Right ventricle myocardium inferior (tissue), 1 donor: ENCODE measurements at places on chromosomes 4 and X. TPM values are rescaled to one million over a fixed set of nuclear protein-coding genes. Genes with fewer than 3 reads are reported as not detected.

Gene MAP7D2
- 0.78 TPM for total RNA-seq

GRCh38 chrX:155263854-155264628, at the start of gene RAB39B:
RAB39B (minus strand) TSS chrX:155264491; CDS start chrX:155264288, 203 bp downstream.
- DNase-seq, result peak; percentile 84

DNA sequence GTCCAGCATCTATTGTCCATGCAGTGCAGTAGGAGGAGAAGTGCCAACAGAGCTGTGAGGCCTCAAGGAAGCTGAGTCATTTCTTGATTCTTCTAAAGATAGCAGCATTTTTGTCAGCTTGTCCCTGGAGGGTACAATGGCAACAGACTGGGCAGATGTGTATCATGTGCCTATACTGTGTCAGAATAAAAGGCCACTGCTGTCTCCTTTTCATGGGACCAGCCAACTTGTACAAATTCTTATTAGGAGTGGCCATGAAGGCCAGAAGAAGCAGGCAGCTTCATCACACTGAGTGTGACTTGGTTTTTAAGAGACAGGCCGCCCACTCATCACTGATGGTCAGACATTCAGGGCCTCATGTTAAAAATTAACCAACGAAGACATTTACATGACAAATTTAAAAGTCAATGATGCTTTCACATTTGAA, 185.0 kb upstream of the FAM241A start:
- no peak for DNase-seq

Gene RPS6KA3
- 34.8 TPM for total RNA-seq

- DNase-seq, result no peak
These were observed 4.5 kb downstream of the ACSL1 start for GRCh38 chr4:184821242-184821641.

- no peak for DNase-seq
These were observed 54.3 kb upstream of the CAMK2D start for GRCh38 chr4:113815826-113816225.

Gene SLC9B1
- 0.95 TPM for total RNA-seq

DNA sequence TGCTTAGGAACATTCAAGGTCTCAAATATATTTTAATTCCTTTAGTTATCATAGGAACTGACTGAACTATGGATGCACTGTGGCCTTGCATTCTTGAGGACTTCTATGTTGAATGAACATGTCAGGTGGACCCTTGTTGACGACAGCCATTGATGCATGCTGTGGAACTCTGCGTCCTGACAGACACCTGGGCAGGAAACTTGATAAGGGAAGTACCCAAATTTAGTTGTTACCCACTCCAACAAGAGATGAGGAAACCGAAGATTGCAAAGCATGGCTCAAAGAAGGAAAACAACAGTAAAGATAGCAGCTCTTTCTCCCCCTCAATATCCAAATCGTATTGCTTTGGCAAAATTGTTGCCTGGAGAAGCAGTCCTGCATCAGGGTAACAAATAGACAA, 540.0 kb upstream of the NR3C2 start:
- DNase-seq, result no peak

DNA sequence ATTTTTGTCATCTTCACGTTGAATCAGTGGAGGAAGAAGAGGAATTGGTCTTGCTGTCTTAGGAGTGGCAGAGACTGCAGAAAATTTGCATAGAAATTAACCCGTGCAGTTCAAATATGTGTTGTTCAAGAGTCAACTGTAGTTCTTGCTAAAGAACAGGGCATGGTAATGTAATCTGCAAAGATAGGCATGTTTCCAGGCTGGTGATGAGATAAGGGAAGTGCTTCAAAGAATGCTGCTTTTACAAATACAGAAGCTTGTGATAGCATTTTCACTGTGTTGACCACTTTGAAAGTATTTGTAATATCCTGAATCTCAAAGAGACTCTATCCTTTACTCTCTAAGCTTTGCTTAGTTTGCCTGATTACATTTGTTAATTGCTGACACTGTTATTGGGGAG, 60.1 kb downstream of the PRRG1 start:
- DNase-seq, result no peak

- no peak for DNase-seq
These were observed 69.6 kb downstream of the HOPX start for GRCh38 chr4:56611501-56611900.

DNA sequence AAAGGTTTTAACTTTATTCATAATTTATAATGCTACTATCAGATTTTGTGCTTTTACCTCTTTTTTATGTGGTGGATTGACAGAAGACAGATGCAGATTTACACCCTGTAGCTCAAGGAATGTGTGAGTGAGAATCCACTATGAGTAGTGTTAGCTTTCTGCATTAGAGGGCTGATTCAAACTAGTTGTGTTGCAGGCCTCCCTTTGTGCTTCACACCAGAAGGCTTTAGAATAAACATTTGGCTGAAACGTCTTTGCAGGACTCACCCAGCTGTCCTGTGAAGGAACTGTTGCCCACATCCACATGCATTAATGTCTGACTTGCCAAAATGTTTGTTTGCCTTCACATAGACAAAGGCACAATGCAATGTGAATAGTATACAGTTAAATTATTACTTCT, 127.0 kb downstream of the PCDH7 start:
- no peak for DNase-seq

DNA sequence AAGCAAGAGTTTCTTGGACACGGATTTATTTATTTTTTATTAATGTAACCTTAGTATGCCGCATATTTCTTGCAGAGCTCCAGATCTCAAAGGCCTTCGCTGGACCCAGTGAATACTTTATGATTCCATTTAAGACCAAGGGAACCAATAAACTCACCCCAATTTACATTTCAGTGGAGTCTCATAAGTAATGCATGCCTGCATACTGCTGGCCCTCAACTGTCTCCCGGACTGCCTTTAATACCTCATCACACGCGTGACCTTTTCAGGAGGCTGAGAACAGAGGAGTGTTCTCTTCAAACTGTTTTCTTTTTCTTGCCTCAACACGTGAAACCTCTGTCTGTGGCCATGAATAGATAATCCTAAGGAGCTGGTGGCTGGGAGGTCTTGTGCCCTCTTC, 240.9 kb downstream of the STIM2 start:
- DNase-seq, result no peak

DNA sequence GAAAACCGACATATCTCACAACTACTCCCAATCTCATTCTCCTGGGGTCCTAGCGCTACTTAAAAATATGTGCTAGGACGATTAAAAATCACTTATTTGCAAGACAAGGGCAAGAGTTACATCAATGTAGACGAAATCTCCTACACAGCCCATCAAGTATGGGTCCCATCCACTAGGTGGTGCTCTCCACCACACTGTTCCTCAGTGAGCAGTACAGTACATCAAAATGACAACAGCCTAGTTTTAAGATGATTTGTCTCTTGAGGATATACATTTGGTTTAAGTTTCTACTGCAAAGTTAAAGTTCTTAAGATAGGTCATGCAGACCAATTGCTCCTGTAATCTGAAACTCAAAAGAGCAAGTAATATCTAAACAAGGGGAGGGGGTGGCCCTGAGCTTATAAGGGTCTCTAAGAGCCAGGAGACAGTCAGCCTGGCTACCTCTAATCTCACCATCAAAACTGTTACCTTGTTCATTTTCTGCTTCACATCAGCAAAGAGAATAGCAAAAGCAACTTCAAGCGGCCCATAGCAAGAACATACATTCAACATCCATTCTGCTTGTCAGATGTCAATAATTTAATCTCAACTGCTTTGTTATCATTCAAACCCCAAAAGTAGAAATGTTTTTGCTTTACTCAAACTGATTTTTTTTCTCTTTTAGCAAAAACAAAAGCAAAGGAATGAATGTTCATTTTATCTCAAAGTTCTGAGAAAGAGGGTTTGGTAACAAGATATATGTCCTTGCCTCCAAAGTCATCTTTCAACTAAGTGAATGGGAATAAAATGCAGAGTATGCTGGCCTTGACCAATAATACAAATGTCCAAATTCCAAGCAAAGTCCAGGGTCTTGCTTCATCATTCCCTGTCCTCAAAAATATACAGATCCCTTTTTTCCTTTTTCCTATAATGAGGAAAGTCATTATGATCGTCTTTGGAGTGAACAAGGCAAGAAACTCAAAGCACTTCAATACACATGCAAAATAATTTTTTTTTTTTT, 53.1 kb downstream of the STX18 start:
- DNase-seq, result no peak

GRCh38 chrX:21972721-21973120, 32.2 kb downstream of the SMS start:
- no peak for DNase-seq

Gene MECP2
- 32.8 TPM for total RNA-seq

GRCh38 chr4:123017078-123017477, 94.7 kb upstream of the NUDT6 start:
- DNase-seq, result no peak

DNA sequence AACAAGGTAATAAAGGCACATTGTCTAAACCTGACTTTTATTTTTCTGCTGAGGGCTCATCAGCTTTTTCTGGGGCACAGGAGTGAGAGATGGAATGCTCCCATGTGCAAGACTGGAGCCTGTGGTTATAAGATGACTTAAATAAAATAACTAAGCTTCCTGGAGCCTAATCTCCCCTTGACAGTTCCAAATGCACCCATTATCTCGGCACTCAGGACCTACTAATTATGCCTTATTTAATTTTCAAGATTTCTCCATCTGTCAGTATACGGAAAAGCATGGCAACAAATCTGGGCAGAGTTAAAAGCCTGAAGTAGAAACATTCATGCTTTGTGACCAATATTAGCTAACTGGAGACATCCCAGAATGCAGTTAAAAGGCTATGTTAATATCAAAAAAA, 416.7 kb upstream of the TEX13C start:
- no peak for DNase-seq

GRCh38 chr4:33090910-33091309, 2370.7 kb downstream of the PCDH7 start:
- DNase-seq, result no peak
